ENCODE measurements at places on chromosomes 13 and 19. TPM values are rescaled to one million over a fixed set of nuclear protein-coding genes. Genes with fewer than 3 reads are reported as not detected.

GJB2 gene
- 50.4 TPM for total RNA-seq

- no peak for DNase-seq
Observed at GRCh38 chr19:39405261-39405957, 1.2 kb upstream of the ZFP36 start.

DNA sequence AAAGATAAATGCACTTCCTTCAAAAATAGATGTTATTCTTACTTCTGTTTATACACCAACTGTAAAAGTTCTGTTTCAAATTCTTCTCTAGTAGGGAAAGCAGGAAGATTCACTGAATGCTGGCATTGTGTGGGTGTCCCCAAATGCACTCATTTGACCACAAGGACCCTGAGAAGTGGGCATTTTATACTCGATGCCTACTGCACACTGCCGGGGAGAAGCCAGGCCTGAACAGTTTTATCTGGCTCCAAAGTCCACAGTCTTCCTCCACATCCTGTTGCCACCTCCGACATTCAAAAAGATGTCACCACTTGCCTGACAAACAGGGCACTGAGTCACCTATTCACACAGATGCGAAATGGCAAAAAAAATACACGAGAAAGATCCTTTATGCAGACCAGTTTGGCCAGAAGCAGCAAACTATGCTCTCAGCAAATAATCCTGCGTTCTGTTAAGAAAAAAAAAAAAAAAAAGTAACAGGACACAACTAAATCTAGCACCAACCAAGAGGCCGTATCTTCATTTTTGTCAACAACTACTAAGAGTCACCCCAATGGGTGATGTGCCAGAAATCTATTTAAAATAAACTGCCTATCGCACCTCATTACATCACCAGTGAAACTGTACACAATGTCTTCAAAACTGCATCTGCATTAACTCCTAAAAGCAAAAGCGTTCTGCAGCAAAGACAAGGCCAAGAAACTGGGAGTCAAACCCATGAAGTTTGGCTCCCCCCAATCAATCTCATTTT, 6.2 kb downstream of the ZC3H4 start:
- DNase-seq = peak; percentile 62

DNA sequence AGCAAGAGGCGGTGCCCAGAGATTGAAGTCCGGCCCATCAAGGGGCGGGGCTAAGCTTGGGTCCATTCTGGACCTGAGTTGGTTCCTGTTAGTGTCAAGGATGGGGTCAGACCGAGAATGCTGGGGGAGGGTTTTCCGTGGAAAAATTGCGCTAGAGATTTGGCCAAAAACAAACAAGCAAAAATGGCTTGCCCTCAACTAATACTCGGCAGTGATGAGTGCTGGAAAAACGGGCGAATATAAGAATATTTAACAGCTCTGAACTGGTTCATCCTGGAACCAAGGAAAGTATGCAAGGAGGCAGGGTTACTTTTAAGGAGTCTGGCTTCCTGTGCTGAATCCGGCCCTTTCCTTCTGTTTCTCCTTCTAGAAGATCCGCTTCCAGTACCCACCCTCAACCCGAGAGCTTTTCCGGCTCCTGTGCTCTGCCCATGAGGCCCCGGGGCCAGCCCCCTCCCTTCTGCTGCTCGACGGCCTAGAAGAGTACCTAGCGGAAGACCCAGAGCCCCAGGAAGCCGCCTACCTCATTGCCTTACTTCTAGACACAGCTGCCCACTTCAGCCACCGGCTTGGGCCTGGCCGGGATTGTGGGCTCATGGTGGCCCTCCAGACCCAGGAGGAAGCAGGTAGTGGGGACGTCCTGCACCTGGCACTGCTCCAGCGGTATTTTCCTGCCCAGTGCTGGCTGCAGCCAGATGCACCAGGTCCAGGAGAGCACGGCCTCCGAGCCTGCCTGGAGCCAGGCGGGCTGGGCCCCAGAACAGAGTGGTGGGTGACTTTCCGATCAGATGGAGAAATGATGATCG, 880 bp downstream of the SWSAP1 start:
- peak; percentile 65 for DNase-seq

PINLYP gene
- total RNA-seq = 0.52 TPM

NLRP9 gene
- total RNA-seq = not detected

GRCh38 chr13:76769271-76769791, 116.9 kb downstream of the KCTD12 start:
- DNase-seq = no peak

DNA sequence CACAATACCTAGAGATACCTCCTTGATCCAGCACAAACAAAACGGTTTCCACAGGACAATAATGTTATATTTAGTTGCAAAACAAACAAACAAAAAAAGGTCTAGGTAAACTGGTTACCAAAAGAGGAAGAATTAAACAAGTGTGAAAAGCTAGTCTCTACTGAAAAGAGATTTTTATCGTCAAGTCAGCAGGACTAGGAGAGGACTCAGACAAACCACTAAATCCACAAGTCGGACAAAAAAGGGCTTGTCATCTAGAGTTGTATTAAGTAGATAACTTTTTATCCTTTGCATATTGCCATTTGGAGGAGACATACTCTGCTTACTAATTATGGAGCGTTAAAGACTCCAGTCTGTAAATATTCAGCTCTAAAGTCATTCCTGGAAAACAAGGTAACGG, 9.9 kb upstream of the KPNA3 start:
- DNase-seq = no peak

ZNF540 gene
- total RNA-seq = 1.2 TPM

- DNase-seq = peak; percentile 79
Observed at GRCh38 chr19:2567580-2567979, 91.7 kb downstream of the GADD45B start.

GRCh38 chr13:91405240-91405639, 6.8 kb downstream of the GPC5 start:
- no peak for DNase-seq
